ENCODE measurements at places on chromosomes 12 and 14. TPM values are rescaled to one million over a fixed set of nuclear protein-coding genes. Genes with fewer than 3 reads are reported as not detected.

ATP5MC2 gene
- total RNA-seq, result 205 TPM

MMP14 gene
- total RNA-seq, result 3.5 TPM

GRCh38 chr12:98354520-98355035, 160.8 kb upstream of the TMPO start:
- DNase-seq, result no peak

GRCh38 chr12:28872654-28873268, 276.3 kb upstream of the FAR2 start:
- no peak for DNase-seq

GRCh38 chr12:66669541-66669940, 9.3 kb downstream of the GRIP1 start:
- DNase-seq, result no peak

- DNase-seq, result no peak
Measured at GRCh38 chr14:73394317-73394716, 64.0 kb downstream of the NUMB start.

GRCh38 chr12:45423931-45424330, 208.0 kb downstream of the ANO6 start:
- DNase-seq, result no peak

DNA sequence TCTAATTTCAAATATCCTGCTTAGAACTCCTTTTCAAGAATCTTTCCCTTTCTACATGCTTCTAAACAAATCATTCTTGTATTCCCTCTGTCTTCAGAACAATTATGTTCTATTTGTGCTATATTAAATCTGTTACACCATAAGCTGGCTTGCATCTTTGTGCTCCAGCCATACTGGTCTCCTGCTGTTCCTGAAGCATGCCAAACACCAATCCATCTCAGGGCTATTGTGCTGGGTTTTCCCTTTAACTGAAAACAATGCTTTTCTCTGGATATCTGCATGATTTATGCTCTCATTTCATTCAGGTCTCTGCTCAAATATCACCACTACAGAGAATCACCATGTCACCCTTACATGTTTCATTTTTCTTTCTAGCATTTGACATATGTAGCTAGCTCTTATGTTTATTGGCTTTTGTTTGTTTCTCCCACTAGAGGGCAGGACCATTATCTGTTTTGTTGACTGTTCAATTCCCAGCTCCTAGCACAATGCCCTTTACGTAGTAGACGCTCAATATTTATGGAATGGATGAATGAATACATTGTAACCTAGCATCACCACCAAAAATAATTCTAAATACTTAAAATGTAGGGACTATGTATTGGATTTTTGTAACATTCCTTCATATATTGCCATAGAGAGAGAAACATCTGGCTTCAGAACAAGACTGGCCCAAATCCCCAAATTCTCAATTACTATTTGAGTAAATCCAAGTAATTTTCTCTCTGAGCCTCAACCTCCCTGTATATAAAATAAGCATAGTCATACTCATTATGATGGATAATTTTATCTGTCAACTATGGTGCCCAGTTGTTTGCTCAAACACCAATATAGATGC, 302.0 kb upstream of the SYT1 start:
- no peak for DNase-seq

- no peak for DNase-seq
Measured at GRCh38 chr14:49975276-49975675, 82.4 kb downstream of the ARF6 start.

All from B cell (primary cell).